ENCODE measurements at places on chromosomes 5 and 9. TPM values are rescaled to one million over a fixed set of nuclear protein-coding genes. Genes with fewer than 3 reads are reported as not detected.

DNA sequence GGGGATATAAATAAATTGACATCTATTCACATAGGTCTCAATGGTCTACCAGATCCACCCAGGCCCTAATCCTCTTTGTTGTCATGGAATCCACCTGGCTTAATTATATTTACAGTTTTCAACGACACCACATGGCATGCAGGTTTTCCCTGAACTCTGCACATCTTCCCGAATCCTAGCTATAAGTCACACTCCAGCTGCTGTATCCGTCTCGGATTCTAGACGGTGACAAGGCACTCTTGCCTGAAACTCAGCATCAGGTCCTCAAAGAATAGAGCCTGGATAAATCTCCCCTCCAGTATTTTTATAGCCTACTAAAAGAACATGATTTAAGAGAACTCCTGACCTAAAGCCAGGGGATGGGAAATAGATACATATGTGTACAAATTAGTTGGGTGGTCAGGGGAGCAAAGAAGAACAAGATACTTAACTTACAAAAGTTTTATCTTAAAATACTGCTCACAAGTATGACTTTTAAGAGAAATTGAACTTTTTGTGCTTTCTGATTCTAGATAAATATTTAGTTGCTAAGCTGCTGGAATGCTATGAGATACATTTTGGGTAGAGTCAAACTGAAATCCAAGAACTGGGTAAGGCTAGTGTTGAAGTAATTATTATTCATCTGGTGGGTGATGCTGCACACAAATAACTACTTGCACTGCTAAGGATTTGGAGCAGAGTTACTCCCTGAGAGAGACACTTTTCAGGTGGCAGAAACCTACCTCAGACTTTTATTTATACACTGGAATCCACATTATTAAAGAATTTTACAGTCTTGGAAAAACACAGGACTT, 187.3 kb downstream of the EFNA5 start:
- no peak for DNase-seq

GRCh38 chr5:149100331-149100730, 37.5 kb upstream of the SH3TC2 start:
- no peak for DNase-seq

GRCh38 chr9:133142684-133143622, 20.8 kb downstream of the GBGT1 start:
- no peak for DNase-seq

DNA sequence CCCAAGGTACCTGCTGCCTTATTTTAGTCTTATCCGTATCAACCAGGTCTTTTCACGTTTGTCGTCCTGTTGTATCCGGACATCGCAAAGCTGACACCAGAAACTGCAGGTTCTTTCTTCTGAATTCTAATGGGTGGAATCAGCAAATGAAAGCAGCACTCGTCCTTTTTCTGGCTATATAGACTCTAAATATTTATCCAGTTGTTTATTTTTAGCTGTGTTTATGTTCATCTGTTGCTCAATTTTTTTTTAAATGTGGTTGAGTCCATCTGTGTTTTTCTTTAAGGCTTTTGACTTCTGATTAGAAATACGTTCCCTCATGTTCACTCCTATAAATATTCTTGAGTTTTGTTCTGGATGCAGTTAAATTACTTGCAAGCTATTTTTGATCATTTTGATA, 831.7 kb downstream of the MTRR start:
- DNase-seq = no peak

Gene PCDHA9
- total RNA-seq = under 0.01 TPM

Gene RLN1
- not detected for total RNA-seq

Gene KLHL3
- total RNA-seq = 20.7 TPM

Gene GARIN3
- not detected for total RNA-seq

Measured in lung microvascular endothelial cell (primary cell).